ENCODE measurements at places on chromosomes 3 and 15.

DNA sequence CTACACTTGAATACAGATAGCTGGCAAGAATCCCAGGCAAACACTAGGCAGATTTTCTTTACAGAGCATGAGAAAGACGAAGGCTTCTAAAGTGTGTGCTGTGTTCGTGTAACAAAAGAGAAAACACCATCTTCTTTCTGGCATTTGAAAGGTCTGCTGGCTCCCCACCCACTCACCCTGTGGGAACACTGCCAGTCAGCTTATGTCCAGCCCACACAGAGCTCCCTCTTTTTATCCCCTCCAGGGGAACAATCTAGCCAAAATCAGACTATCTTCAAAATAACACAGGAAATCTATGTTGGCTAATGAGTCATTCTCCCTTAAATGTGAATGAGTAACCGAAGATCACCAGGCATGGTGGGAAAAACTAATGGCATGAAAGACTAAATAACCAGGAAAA, 45.6 kb upstream of the PAQR5 start:
- DNase-seq: no peak

- DNase-seq: no peak
Observed at GRCh38 chr3:157310329-157311052, 126.2 kb upstream of the PTX3 start.

DNA sequence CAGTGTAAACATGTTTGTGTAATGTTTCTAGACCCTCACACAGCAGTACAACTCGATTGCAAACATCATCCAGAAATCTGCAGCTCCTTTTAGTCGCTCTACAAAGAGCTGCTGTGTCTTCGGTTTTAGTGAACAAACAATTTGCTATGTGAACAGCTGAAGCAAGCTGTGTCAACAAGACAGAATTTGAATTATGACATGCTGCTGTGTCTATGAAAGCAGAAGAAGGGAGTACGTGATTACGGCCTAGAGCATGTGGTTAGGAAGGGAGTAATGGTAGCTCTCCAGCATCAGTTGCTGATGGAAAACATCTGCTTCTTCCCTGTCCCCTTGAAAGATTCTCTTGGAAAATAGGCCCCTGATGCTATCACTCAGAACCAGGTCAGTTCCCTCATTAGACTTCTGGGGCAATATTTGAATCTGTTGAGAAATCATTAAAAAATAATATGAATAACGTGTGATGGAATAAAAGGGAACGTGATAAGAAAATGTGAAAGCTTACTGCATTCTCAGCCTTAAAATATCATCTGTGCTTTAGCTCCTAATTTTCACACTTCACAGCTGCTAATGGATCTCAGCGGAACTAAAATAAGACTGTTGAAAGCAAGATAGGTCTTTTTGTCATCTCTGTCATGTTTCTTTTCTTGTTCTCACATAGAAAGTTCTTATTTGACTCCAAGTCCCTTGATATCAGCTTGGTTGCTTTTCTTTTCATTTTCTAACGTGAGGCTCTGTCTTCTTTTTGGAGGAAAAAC, 891.5 kb downstream of the ROBO2 start:
- no peak for DNase-seq

DNA sequence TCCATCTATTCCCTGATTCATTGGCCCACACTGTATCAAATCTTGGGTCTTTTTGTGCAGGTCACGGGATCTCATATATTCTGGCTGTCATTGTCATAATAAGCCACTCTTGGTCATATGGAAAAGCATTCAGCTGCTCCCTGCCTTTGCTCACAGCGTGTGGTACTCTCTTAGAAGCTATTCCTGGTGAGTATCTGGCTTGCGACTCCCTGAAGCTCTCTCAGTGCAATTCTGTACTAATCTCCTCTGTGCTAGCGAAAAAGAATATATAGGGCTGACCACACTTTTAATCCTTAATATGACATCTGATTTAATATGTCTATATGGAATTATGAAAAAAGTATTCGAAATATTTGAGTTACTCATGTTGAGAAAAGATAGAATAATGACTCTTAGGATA, 440.8 kb upstream of the GBE1 start:
- no peak for DNase-seq

DNA sequence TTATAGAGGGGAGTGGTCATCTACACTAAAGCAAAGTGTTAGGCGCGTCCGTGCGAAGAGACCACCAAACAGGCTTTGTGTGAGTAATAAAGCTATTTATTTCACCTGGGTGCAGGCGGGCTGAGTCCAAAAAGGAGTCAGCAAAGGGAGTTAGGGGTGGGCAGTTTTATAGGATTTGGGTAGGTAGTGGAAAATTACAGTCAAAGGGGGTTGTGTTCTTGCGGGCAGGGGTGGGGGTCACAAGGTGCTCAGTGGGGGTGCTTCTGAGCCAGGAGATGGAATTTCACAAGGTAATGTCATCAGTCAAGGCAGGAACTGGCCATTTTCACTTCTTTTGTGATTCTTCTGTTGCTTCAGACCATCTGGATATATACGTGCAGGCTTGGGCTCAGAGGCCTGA, 47.1 kb downstream of the OIP5 start:
- DNase-seq: no peak
